ENCODE measurements at places on chromosomes 4 and X.

DNA sequence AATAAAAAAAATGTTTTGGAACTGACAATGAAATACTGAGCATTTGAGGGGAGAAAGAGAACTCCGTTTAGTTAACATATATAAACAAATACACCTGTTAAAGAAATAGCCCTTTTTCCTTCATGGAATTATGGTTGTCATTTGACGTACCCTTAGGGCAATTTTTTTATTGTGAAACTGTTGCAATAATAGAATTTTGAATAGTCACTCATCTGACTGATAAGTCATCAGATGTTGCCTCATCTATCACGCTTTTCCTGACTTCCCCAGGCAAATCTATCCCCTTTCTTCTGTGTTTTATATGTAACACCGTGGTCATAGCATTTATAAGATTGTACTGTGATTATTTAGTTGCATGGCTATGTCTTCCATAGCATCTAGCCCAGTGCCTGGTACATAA, 69.0 kb upstream of the HDAC8 start:
- DNase-seq: no peak

- no peak for DNase-seq
Observed at GRCh38 chr4:158239196-158239595, 28.9 kb downstream of the TMEM144 start.

- DNase-seq: no peak
Observed at GRCh38 chrX:53356186-53356585, 66.3 kb downstream of the SMC1A start.

DNA sequence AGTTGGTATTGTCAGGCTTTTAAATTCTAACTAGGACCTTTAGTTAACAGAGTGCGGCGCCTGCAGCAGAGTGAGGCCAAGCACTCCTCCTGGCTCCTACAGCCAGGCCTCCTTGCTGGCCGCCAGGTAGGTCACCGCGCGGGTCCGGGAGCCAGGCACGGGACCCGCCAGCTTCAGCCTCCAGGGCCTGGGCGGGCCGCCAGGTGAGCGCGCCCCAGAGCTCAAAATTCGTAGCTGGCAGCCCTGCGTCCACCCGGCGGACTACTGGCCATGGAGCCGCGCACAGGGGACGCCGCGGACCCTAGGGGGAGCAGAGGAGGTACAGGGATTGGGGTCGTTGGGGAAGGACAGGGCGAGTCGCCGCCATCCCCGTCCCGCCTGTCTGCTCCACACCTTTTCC, at the start of gene MAGIX:
TSS of gene MAGIX (plus strand) at position 139 of the 400 bp plus-strand sequence. CDS start at position 271, 132 bp downstream.
- DNase-seq: no peak

DNA sequence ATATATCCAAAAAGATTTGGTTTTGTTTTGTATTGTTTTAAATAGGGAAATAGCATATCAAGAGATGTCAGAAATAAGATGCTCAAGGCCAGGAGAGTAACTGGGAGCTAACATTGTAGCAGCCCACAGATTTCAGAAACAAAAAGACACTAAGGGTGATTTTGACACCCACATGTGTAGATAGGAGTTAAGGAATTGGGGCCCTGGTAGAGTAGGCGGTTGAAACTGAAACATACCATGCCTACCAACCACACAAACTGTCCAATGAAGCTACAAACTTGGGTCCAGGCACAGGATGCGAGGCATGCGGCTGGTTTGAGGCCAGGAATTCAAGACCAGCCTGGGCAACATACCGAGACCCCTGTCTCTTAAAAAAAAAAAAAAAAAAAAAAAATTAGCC, 6.3 kb upstream of the HSPA4L start:
- no peak for DNase-seq

GRCh38 chr4:174156239-174156826, 127.1 kb downstream of the FBXO8 start:
- DNase-seq: peak; percentile 38

DNA sequence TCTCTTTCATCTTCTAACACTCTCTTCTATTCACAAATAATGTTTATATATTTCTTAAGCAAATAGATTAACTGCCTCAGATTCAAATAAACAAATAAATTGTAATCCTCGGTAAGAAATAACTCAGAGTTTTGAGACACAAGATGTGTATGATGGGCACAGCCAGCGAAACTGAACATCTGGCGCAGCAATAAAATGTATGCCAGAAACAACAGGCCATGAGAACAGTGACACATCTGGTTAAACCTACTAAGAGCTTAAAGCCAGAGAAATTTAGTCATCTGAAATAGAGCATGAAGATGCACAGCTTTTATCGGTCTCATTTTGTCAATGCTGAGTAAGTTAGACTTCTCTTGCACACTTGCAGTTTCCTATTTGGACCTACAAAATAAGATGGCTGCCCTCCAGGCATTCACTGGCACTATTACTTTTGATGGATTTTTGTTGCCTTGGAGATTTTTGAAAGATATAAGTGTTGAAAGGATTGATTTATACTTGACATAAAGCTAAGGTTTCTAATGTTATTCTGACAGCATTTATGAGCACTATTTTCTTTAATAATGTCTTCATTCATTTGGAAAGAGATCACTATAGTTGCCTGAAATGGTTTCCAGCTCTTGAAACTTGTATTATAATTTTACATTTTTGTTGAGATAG, 1444.0 kb downstream of the PCDH18 start:
- DNase-seq: no peak

GRCh38 chr4:125734504-125734903, 419.7 kb downstream of the FAT4 start:
- DNase-seq: no peak

GRCh38 chr4:56958111-56958517, 19.3 kb downstream of the NOA1 start:
- peak; percentile 100 for DNase-seq

- DNase-seq: no peak
Observed at GRCh38 chr4:142098900-142099545, 462.6 kb downstream of the IL15 start.
